ENCODE measurements at places on chromosomes 7 and 10.
A peak's percentile ranks its signal among the peaks of the same experiment; 100 is the strongest.

DNA sequence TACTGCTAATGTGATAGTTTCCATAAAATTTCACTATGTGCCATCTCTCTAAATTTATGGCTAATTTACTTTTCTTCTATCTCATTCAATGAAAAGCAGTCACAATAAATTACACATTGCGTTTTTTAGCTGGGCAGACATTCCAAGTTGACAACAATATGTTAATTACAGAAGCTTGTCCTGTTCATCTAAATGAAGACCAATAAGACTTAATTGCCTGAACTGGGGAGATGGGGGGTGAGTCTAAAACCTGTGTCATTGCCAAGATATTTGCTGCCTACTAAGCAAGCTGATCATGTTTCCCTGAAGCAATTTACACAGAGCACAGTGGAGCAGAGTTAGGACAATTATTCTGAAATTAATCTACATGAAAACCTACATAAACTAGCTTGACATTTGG is 89.3 kb upstream of the ADRB1 start:
- no peak overlapping the region for H3K27ac ChIP-seq
- H3K4me1 ChIP-seq, result peaks cover 4% of the 10 kb centered on the region
- H3K4me3 ChIP-seq, result no peak overlapping the region
- H3K27me3 ChIP-seq, result peaks cover 5% of the 10 kb centered on the region
- H3K36me3 ChIP-seq, result no peaks in the 10 kb centered on the region

GRCh38 chr10:18179891-18180290 is 39.7 kb downstream of the CACNB2 start:
- H3K27me3 ChIP-seq, result peaks cover 18% of the 10 kb centered on the region
- no peak overlapping the region for H3K27ac ChIP-seq
- no peak overlapping the region for H3K4me3 ChIP-seq
- H3K4me1 ChIP-seq, result no peaks in the 10 kb centered on the region
- no peak for ATAC-seq

DNA sequence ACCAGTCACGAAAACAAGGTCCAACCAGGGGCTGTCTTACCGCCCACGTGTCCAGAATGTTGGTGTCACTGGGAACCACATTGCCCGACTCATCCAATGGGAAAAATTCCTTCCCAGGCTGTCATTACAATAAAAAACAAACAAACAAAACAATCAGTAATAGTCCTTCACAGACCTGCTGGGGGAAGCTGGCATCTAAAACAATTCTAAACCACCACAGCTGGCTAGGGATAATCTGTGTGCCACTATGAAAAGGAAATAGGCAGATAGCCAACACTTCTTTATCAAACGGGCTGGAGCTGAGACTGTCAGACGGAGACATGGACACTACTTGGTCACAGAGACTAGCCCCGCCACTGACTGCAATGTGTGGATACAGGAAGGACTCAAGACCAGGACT is 9.2 kb downstream of the AKR1B1 start:
- H3K27me3 ChIP-seq, result no peaks in the 10 kb centered on the region
- peaks cover 7% of the 10 kb centered on the region for H3K4me1 ChIP-seq
- no peak for ATAC-seq
- no peak overlapping the region for H3K27ac ChIP-seq

DNA sequence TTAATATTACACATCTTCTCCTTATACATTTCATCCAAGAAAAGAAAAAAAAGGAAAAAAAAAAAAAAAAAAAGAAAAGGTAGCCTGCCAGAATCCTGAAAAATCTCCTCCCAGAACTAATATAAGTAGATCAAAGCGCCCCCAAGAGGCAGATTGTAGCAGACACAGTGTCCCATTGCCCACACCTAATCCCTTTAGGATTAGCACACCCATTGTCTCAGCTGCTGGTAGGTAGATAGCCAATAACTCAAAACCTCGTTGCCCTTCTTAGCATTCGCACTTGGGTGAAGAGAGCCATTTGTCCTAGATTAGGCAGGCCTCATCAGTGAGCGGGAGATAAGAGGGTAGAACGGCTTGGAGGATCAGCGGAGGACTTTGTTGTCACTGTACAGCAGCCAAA is 100.2 kb upstream of the SORCS1 start:
- no peak overlapping the region for H3K27ac ChIP-seq
- no peaks in the 10 kb centered on the region for H3K36me3 ChIP-seq
- ATAC-seq, result no peak

DNA sequence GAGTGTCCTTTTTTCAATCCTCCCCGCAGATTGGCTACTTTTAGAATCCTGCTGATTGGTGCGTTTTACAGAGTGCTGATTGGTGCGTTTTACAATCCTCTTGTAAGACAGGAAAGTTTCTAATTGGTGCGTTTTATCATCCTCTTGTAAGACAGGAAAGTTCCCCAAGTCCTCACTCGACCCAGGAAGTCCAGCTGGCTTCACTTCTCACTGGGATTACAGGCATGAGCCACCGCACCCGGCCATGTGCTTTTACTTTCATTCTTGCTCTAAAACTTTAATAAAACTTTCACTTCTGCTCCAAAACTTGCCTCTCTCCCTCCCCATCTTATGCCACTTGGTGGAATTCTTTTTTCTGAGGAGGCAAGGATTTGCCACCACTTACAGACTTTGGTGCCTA is 17.0 kb upstream of the WAPL start:
- peaks cover 11% of the 10 kb centered on the region for H3K4me1 ChIP-seq
- no peaks in the 10 kb centered on the region for H3K27me3 ChIP-seq
- ATAC-seq, result no peak
- no peak overlapping the region for H3K27ac ChIP-seq

- no peaks in the 10 kb centered on the region for H3K4me1 ChIP-seq
- no peak overlapping the region for H3K4me3 ChIP-seq
- no peak for ATAC-seq
- H3K27me3 ChIP-seq, result peaks cover 5% of the 10 kb centered on the region
- no peaks in the 10 kb centered on the region for H3K36me3 ChIP-seq
- H3K27ac ChIP-seq, result no peak overlapping the region
Measured at GRCh38 chr7:148192491-148192890, 398.1 kb upstream of the C7orf33 start.

DNA sequence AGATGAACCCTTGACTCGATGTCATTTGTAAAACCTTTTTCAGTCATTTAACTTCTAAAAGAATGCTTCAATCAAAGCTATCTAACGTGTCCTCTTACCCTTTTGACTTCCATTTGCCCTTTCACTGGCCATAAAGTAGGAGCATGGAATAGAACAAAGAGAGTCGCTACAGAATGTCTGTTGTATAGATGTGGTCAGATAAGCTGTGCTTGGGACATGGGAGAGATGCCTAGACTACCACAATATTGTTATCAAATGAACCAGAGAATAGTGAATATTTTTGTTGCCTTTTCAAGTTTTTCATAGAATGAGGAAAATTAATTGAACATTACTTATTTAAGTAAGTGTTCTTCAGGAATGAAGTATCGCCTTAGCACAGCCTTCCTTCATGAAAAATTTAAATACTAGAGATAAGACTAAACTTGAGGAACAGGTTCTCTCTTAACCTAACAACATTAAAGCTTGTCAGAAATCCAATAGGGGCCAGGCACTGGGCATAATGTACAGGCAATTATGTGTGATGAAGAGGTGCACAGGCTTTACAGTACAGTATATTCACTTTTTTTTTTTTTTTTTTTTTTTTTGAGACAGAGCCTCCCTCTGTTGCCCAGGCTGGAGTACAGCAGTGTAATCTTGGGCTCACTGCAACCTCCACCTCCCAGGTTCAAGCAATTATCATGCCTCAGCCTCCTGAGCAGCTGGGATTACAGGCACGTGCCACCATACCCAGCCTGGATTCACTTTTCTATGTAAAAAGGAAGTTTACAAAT is 7.5 kb upstream of the KMT2E start:
- peak overlapping the region; percentile 99 for H3K4me3 ChIP-seq
- H3K27me3 ChIP-seq, result no peaks in the 10 kb centered on the region
- peak overlapping the region; percentile 72 for H3K27ac ChIP-seq
- H3K36me3 ChIP-seq, result peaks cover 100% of the 10 kb centered on the region
- no peak for ATAC-seq

GRCh38 chr7:116629051-116629463 is 42.9 kb upstream of the MET start:
- H3K36me3 ChIP-seq, result no peaks in the 10 kb centered on the region
- peaks cover 17% of the 10 kb centered on the region for H3K27me3 ChIP-seq
- no peak overlapping the region for H3K27ac ChIP-seq
- no peaks in the 10 kb centered on the region for H3K4me1 ChIP-seq
- H3K4me3 ChIP-seq, result no peak overlapping the region

DNA sequence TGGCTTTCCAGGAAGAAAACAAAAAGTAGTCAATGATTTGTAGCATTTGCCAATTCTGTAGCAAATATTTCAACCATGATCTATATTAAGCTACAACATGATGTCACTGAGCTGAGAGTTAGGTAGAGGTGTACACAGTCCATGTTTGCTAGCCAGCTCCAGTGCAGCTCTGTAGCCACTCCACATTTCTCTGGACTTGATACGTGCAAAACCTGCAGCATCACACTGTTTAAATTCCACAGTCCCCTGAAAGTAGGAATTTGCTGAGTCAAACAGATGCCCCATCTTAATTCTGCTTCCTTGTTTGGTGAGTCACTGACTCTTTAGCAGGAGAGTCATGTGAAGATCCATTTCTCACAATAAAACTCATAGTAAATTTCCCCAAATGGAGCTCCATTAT is 89.8 kb upstream of the LRRTM3 start:
- no peaks in the 10 kb centered on the region for H3K36me3 ChIP-seq
- ATAC-seq, result no peak
- H3K4me3 ChIP-seq, result no peak overlapping the region

- H3K36me3 ChIP-seq, result peaks cover 86% of the 10 kb centered on the region
- ATAC-seq, result no peak
- no peaks in the 10 kb centered on the region for H3K27me3 ChIP-seq
- no peak overlapping the region for H3K4me3 ChIP-seq
- no peak overlapping the region for H3K27ac ChIP-seq
- no peaks in the 10 kb centered on the region for H3K4me1 ChIP-seq
Measured at GRCh38 chr7:149171892-149172533, 23.3 kb upstream of the ZNF282 start.

GRCh38 chr7:115178835-115179234 is 256.9 kb downstream of the MDFIC start:
- H3K4me1 ChIP-seq, result peaks cover 8% of the 10 kb centered on the region
- no peaks in the 10 kb centered on the region for H3K36me3 ChIP-seq
- H3K4me3 ChIP-seq, result no peak overlapping the region
- no peaks in the 10 kb centered on the region for H3K27me3 ChIP-seq
- H3K27ac ChIP-seq, result no peak overlapping the region
- ATAC-seq, result no peak

DNA sequence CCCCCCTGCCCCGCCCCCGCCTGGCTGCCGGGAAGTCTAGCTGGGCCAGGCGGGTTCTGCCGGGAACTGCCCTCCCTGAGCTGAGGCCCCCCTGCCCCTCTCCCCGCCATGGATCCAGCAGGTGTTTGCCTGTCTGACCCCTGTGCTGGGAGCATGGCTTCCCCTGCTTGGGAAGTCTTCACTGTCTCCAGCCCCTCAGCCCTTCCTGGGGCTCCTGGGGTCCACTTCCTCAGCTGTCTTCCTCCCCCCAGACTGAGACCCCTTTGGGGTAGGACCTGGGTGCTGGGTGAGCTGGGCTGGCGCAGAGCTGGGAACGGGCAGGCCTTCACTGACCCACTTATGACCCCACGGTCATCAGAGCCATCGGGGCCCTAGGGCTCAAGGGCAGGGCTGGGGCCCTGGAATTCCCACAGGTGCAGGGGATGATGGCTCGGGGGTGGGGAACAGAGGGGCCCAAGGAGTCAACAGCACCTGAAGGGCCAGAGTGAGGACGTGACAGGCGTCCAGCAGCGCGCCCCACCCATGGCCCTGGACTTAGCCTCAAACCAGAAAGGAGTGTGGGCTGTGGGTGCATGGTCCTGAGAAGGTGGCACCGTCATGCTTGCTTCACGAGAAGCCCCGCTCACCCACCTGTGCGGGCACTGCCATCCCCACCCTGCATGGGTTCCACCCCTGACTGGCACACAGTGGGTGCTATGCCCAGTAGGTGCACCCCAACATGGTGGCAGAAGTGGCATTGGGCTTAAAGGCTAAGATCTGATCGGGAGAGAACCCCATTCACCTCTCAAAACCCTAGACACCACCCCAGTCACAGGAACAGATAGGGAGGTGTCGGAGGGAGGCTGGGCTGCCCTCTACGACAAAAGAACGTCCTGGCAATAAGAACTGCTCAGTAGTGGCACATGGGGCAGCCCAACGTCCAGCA is 16.2 kb upstream of the TNRC18 start:
- H3K4me3 ChIP-seq, result no peak overlapping the region
- H3K4me1 ChIP-seq, result no peaks in the 10 kb centered on the region
- H3K27ac ChIP-seq, result no peak overlapping the region
- no peak for ATAC-seq

GRCh38 chr7:11748884-11749283 is 83.1 kb downstream of the THSD7A start:
- no peak for ATAC-seq
- H3K4me1 ChIP-seq, result no peaks in the 10 kb centered on the region
- no peak overlapping the region for H3K27ac ChIP-seq
- H3K27me3 ChIP-seq, result no peaks in the 10 kb centered on the region
- H3K4me3 ChIP-seq, result no peak overlapping the region
- no peaks in the 10 kb centered on the region for H3K36me3 ChIP-seq

DNA sequence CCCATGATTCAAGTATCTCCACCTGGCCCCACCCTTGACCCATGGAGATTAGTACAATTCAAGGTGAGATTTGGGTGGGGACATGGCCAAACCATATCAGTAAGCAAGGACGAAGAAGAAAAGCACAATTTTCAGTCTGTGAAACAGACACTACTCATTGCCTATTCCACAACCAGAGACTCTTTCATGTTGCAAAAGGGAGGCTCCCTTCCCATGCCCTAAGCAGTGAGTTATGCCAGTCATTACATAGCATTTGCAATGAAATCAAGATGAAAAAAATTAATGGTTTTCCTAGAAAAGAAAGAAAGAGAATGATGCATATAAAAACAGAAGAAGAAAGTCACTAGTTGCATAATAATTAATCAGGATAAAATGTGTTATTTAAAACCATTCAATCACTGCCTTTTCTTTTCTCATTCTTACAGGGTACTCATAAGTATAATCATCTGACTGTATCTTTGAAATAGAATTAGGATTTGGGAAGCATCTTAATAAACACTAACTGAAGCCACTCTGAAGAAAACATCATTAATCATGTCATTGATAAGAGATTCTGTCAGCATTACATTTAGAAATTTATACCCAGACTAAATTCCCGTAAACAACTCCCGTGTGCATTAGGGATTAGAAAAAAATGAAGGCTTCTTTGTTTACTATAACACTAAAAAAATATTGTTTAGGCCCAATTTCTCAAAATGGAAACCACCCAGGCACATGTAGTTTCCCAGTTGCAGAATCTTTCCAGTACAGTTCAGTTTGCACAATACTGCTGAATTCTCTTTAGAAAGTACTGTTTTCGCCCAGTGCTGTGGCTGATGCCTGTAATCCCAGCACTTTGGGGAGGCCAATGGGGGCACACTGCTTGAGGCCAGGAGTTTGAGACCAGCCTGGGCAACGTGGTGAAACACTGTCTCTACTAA is 9.1 kb downstream of the PRPS1L1 start:
- H3K4me1 ChIP-seq, result no peaks in the 10 kb centered on the region
- peaks cover 21% of the 10 kb centered on the region for H3K27me3 ChIP-seq
- no peak overlapping the region for H3K4me3 ChIP-seq
- no peak for ATAC-seq
- no peak overlapping the region for H3K27ac ChIP-seq

Data from activated T-helper 17 cell treated with anti-CD3 and anti-CD28 coated beads, Interleukin-2, amount 50 U/mL, for 72 hours (primary cell).